T1000 (cell line): ENCODE measurements at places on chromosomes 5 and 9.
A peak's percentile ranks its signal among the peaks of the same experiment; 100 is the strongest.

GRCh38 chr5:126941403-126941802 lies 89.0 kb downstream of the MARCHF3 start:
- DNase-seq: no peak

- no peak for DNase-seq
These were observed 29.9 kb downstream of the CD180 start for GRCh38 chr5:67166460-67167285.

DNA sequence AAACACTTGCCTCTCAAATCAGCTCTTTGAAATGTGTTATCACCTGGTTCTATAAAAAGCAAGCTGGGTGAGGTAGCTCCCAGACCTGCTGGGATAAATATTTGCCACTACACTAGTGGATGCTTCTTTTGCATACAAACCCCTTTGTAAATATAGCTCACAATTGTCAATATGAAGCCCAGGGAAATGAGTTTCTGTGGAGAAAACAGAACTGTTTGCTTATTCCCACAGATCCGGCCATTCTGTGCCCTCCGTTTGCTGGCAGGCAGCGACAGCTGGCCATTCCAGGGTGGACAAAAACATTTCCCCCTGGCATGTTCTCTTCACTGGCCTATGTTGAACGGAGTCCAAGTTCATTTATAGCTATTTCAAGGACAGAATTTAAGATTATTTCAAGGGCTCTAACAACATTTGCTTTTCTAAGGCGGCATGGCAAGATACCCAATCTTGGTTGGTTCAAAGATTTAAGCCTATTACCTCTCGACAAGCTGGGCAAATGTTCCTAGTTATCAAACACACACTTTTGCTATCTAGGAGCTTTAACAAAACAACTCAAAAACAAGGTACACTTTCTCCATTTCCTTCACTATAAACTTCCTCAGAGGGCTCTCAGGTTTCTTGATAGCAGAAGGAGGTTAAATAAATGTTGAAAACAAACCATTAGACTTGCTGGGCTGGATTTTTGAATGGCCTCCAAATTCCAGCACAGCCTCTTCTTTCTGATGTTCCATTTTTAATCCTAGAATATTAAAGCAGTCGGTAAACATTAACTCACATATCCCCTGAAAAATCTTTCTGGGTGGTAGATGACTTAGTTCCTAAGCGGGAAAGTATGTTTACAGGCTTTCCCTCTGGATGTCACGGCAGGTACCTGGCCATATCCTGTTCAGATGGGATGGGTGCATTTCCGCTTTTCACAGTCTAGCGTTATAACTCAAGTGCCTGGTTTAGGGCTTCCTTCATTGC lies 332.3 kb downstream of the PLK2 start:
- DNase-seq: no peak

DNA sequence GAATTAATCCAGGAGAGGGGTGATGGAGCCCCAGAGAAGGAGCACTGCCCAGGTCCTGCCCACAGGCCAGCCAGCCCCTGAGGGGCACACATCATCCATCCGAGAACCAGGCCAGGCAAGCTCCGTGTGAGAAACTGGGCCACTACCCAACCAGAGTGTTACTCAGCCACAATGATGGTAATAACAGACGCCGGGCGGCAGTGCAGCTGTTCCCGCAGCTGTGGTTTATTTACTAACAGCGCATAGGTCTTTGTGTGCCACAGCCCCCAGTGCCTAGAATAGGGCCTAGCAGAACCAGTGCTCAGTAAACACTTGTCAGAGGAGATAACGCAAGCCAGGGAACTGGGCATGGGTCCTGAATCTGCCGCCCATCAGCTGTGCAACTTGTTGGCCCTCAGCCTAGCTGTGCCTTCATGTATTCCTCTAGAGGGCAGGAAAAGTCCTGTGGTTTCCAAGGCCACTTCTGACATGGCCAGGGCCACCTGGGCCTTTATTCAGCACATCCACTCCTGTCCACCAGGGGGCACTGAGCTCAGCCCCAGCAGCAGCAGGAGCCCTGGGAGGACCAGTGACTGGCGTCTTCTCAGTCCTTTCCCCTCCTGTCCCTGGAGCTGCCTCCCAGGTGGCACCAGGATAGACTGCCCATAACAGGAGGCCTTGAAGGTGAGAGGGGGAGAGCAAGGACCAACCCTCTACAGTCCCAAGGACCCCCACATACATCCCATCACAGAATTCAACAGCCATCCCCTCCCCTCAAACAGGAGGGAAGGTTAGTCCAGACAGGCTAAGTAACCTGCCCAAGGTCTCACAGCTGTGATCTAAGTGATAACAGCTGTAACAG lies 2.1 kb downstream of the MXD3 start:
- peak; percentile 49 for DNase-seq

DNA sequence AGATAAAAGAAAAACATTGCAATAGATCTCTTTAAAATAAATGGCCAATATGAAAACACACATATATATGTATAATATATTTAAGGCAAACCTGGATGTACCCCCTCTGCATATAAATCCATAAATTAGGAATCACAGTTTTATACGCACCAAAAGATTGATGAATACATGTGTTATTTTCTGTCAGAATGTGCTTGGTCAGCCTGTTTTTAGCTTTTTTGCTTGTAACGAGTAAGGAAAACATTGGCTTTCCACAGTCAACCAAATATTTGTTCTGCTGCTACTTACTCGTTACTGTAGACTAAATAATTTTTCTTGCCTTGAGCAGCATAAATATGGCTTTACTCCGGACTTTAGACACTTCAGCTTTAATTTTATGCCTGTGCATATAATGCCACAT lies 173.7 kb downstream of the CWC27 start:
- DNase-seq: no peak

GRCh38 chr9:120183615-120184014 lies 396.4 kb downstream of the CDK5RAP2 start:
- DNase-seq: no peak

DNA sequence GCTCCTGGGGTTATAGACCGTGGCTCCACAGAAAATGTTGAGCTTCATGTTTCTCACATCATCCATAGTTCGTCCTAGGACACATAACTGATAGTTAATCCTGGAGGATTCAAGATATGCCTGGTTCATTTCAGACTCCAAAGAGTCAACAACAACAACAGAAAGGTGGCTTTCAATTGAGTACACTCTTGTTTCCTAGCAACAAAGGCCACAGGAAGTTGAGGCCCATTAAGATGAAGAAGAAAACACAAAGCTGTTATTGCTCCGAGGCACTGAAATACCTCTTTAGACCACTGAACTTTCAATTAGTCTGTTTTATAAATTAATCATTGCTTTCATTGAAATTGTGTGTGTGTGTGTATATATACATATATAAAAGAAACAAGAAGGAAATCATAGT lies 154.5 kb downstream of the YIPF5 start:
- no peak for DNase-seq

GRCh38 chr5:43973908-43974307 lies 370.9 kb downstream of the NNT start:
- DNase-seq: no peak

DNA sequence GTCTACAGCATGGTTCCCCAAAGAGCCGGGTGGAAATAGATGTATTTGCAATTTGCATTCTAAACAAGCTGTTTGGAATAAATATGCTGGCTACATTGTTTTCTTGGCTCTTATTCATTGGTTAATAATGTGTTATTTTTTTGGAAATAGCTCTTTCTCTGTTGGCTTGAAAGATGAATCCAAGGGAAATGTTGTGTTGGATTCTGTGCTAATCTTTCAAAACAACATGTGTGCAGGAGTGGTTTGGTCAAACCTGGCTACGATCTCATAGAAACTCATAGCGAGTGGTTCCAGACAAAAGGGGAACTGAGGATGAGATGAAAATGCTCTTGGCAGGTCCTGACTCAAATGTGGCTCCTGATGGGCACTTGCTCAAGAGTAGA lies 63.7 kb upstream of the CXCL14 start:
- no peak for DNase-seq
